ENCODE measurements at places on chromosomes 3 and 15.

DNA sequence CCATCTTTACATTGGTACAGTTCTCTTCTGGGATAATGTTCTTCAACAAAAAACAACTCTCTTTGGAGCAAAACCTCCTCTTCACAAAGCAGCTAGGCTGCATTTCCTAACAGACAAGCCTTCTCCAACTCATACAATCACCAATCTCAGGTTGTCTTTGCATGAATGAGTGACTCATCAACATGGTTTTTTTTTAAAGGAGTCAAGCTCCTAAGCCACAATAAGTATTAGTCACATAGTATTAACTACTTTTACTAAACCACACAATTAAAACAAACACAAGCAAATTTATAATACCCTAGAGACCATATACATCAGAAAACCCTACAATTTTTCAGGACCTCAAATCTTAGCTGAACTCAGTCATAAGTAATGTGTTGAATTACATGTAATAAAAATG, 137.4 kb downstream of the TBC1D5 start:
- DNase-seq: no peak

DNA sequence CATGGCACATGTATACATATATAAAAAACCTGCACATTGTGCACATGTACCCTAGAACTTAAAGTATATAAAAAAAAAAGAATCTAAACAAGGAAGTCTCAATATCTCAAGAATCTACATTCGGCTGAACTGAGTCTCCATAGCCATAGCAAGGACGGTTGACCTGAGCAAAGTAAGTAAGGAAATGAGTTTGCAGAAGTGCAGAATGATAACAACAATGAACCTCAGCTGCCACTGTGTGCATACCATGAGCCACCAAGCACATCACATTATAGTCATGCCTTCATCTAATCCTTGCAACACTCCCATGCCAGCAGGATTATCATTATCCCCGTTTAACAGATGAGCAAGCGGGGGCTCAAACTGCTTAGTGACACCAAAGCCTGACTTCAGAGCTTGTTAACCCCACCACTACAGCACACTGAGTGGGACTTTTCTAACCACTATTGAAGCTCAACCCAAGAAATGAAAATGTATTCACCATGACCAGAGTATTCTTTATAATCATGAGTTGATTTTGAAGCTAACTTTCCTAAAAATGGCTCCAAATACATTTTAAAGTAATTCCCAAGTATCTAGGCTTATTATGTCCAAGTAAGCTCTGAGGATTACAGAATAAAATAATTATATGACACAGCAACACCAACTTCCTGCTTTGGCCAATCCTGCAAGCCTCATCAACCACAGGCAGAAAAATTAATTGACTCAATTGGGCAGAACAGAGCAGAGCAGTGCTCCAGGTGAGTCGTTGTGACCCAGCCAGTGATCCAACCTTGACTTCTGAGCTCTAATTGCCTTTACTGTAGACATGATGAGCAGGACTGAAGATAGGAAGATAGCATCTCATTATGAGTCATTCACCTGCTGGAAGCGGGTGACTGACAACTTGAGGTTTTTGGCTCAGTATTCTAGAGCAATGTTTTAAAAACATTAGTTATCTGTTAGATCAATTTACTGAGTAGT, 47.3 kb upstream of the IL12A start:
- no peak for DNase-seq

DNA sequence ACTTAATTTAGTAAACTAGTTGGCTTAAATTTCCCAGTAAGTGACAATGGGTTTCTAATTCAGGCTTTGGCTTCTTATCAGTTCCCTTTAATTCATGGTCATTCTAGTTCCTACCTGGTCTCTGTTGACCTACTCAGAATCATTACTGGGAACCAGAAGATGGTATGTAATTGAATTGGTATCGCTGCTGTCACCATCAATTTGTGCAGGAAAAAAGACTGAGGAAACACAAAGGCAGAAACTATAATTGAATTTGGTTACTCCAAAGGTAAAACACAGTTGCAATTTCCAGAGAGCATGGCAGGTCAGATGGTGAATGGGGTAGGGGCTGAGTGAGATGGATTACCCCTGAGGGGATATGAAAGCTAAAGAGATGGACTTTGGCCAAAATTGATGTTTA, 226.5 kb upstream of the GAP43 start:
- DNase-seq: no peak

- DNase-seq: no peak
Observed at GRCh38 chr15:39583596-39584265, 2.9 kb downstream of the THBS1 start.

DNA sequence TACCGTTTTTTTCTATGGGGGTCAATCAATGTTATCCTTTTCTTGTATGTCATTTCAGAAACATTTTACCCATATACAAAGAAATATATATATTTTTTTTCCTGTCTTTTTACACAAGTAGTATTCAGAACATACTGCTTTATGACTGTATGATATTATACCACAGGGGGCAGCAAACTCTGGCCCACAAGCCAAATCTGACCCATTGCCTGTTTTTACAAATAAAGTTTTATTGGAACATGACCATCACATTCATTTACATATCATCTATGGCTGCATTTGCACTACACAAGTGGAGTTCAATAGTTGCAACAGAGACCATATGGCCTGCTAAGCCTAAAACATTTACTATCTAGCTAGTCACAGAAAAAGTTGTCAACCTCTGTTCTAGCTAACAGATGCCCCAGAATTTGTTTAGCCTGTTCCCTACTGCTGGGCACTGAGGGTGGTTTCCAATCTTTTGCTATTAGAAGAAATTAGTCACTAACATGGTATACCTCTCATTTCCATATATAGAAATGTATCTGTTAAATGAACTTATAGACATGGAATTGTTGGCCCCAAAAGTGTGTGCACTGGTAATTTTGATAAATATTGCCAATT, 57.7 kb downstream of the BFSP2 start:
- DNase-seq: no peak

GRCh38 chr3:535566-536416, 339.2 kb downstream of the CHL1 start:
- DNase-seq: peak; percentile 33

DNA sequence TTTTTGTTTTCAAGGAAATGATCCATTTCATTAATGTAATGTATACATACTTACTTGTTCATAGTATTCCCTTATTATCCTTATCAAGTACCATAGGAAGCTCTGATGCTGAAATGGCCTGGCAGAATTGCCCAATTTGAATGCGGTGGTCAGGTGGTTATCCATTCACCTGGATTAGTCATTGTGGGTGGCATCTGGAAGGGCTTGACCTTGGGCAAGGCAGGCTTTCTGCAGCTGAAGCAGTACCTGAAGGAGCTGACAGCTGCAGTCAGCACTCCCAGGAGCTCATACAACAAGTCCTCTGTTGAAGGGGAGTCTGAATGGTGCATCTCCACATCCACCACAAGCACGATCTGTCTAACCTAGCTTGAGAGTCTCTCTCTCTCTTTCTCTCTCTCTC, 12.2 kb upstream of the IQCF5 start:
- DNase-seq: no peak

- DNase-seq: no peak
Observed at GRCh38 chr3:141246958-141247301, 15.3 kb downstream of the PXYLP1 start.

DNA sequence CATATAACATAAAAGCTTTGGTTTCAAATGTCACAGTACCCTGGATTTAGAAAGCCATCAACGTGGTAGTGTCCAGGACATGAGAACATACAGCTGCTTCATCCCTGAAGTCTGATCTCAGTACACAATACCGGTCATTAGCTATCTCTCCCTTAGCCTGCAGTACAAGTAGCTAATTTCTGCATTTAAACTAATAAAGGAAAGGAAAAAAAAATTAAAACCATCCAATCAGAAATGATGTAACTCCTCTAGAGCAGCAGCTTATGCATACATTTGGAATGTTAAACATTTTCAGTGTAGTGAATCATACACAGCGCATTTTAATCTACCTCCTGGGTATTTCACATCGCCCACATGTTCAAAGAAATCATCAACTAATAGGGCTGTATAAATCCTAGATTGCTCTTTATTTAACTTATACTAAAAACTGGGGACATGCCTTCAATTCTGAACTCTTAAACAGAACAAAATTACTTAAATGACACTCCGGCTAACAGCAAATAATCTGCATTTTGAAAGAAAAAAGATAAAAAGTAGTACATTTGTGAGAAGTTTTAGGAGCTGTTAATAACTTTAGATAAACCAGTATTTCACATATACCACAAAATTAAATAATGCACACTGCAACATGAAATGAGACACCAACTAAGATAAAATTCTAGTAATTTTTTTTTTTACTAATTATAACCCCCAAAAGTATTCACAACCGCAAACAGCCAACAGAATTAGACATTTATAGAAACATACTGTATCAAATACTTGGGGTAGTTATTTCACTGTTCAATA, 3.7 kb downstream of the IGF2BP2 start:
- DNase-seq: no peak

GRCh38 chr15:38189671-38190295, 62.9 kb upstream of the SPRED1 start:
- DNase-seq: no peak

DNA sequence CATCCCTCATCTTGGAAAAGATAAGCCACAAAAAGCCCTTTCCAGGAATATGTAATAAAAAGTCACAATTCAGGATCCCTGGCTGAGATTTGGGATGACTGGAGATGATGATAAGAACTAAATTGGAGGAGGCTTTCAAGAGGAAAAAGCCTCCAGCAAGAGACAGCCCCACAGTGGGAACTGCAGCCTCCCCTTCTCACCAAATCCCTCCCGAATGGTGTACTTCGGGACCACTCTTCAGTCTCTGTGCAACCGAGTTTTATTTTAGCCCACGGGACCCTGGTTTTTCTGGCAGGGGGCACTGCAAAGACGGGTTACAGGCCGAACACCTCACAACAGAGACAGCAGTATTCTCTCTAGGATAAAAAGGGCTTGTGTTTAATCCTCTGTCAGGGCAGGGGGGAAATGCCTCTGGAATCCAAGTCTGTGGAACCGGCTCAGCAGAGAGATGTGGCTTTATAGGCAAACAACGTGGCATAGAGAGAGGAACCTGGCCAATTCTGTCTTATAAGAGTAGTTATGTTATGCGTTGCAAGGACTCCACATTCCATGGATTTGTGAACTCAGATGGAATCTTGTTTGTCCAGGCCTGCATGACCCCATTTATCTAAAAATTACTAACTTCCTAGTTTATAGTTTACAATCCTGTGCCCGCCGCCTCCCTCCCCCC, 1.2 kb upstream of the LMCD1 start:
- DNase-seq: no peak

DNA sequence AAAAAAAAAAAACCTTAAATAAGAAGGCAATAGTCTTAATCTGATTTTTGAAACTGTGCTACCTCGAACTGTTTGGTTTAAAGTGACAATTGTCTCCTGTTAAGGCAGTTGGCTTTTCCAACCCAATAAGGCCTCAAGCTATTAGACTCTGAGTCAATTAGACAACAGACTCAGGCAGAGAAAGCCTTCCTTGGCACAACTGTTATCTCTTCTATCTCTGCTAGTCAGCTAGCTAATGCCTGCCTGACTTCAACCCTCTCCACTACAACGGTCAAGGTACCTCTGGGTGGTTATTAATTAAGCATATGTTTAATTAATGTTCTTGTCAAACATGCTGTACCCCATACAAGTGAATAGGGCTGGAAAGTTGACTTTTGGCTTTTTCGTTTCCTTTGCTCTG, 110.2 kb upstream of the NLGN1 start:
- DNase-seq: peak; percentile 13

GRCh38 chr3:52176180-52176752, 21.7 kb upstream of the ALAS1 start:
- no peak for DNase-seq

DNA sequence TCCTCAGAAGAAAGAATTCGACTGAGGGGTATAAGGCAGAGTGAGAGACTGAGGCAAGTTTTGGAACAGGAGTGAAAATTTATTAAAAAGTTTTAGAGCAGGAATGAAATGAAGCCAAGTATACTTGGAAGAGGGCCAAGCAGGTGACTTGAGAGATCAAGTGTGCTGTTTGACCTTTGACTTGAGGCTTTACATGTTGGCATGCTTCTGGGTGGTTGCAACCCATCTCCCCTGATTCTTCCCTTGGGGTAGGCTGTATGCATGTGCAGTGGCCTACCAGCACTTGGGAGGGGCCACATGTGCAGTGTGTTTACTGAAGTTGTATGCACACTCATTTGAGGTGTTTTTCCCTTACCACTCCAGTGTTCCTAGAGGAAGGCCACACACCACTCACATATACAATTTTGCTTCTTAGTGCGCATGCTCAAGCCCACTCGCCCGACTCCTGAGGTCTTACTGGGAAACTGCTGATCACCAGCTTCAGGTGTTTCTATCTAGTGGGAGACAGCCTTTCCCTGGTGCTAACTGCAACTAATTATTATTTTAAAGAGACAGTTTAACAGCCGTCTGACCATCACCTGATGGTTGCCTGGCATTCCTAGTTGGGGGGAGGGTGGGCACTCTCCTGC, 61.5 kb upstream of the CADPS start:
- DNase-seq: no peak

DNA sequence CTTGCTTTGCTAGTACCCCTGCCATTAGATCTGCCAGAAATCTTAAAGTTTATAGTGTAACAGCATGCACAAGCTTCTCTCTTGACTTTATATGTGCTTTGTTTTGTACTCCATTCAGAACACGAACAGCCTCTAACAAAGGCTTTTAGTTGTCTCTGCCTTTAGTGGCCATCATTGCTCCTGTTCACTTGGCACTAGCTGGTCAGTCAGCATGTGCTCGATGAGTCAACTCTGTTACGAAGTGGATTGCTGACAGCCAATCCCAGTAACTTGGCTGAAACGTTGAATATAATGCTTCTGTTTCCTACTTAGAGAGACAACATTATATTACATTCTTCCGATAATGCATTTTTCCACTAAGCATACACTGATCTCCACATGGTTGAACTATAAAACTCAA, 349.2 kb downstream of the NAALADL2 start:
- no peak for DNase-seq

GRCh38 chr3:117137065-117137464, 427.5 kb downstream of the TUSC7 start:
- no peak for DNase-seq

DNA sequence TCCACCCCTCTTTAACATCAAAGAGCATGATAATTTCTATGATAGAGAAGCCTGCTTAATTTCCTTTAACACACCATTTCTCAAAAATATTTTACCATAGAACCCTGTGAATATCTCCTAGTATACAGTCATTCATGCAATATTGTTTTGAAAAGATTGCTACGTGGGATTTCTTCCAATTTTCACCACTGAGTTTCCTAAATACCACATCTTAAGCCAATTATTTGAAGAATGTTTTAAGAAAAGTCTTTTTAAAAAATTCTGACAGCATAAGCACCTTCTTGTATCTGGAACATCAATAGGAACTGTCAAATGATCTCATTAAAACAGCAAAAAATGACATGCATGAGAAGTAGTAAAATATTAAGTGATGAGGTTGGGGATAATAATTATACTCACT, 1126.7 kb downstream of the TUSC7 start:
- no peak for DNase-seq

GRCh38 chr3:1532935-1533606, 440.2 kb downstream of the CNTN6 start:
- no peak for DNase-seq

- DNase-seq: peak; percentile 83
Observed at GRCh38 chr15:31235311-31236183, 91.1 kb upstream of the KLF13 start.
